Right renal pelvis (tissue), 4 donors: ENCODE measurements at places on chromosomes 7 and 10. TPM values are rescaled to one million over a fixed set of nuclear protein-coding genes. Genes with fewer than 3 reads are reported as not detected.
A peak's percentile ranks its signal among the peaks of the same experiment; 100 is the strongest.

- no peak for DNase-seq
Measured at GRCh38 chr7:138204982-138205298, 128.7 kb downstream of the AKR1D1 start.

GRCh38 chr7:44145969-44146911, 5.1 kb upstream of the MYL7 start:
- DNase-seq = no peak

DNA sequence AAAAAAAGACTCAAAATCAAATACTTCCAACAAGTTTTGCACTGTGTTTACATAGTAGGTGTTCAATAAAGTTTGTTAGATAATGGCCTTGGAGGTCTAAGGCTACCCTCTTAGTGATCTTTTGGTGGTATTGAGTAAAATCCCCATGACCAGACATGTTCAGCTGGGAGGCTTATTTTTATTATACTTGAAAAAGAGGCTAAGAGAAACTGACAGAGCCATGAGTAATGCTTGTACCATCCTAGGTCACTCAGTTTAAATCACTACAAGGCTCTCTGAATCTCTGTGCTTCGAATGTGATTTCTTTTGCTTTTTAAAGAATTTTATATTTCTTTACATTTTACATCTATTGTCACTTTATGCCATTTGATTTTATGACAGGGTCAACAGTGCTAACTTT, 90.5 kb downstream of the TWIST1 start:
- no peak for DNase-seq

DNA sequence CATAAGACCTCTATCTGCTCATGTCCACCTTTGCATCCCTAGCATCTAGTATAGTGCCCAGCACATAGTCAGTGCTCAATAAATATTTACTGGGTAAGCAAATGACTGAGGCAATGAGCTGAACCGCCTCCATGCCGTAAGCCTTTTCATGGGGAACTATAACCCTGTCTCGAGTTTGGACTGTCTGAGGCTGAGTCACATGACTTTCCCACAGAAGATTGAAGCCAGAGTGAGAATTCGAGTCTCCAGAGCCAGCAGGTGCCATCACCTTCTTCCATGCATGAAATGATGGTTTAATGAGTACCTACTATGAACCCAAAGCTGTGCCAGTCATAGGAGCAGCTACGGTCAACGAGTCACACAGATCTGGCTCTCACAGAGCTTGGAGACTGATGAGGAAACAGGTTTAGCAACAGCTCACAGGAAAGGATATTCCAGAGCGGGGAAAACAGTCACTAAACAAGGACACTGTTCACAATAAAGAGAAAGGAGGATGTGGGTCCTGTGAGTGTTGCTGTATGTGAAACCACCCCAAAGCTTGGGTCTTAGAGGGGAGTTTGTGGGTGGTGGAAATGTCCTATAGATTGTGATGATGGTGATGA, 75.2 kb downstream of the TEX36 start:
- no peak for DNase-seq

DNA sequence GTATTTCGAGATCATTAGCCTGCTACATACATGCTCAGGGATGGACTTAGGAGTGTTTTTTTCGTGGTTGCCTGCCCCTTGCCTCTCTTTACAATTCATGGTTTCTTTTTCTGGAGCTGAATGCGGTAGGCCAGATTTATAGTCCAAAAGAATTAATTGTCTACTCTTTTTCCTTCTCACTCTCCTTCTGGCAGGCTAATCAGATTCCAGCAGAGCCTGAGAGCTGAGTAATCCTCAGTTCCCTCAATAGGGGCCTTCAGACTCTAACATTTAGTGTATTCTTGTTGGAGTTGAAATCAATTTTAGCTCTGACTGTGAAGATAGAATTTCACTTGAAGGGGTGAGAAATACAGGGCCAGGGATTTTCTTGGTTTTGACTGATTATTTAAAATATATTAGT, 16.4 kb downstream of the SORCS3 start:
- no peak for DNase-seq

DNA sequence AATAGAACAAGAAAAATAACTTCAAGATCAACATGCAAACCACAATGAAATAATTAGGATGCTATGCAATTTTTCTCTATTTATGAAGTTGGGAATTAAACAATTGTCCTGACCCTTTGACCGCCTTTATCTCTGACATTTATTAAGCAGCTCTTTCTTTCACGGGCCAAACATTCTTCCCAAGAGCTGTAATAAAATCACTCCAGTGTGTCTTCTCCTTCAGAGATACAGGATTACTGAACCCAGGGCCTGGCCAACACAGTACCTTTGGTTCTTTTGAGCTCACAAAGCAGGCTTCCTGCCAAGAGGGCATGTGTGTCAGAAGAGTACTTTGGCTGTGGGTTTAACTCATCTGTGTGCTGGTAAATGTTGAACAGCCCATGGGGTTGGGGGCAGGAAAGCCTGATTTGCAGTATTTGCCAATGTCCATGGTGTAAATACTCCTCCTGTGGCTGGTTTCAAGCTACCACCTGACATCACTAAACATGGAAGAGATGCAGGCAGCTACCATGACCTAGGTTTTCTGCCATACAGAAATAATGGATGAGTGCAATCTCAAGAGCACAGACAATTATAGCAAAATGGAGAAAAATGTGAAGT, 121.7 kb downstream of the FANK1 start:
- DNase-seq = no peak

DNA sequence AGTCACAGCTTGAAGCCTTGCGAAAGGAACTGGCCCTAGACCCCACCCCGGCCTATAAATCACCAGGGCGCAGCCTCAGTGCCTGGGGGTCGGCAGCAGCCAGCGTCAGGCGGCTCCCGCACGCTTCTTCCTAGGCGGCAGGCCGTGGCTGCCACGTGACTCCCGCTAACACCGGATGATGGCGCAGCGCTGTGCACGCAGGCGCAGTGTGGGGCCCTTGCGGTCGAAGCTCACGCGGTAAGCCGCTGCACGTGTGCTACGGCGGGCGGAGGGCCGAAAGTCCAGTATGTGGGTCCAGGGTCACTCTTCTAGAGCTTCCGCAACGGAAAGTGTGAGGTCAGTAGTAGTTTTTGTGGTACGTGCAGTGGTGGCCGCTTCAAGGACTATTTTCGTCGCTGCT, at the start of gene STK31:
Gene STK31, plus strand, starts transcription at position 220 of the 400 bp plus-strand sequence. Its CDS starts 67 bp downstream, at position 287.
- no peak for DNase-seq

DNA sequence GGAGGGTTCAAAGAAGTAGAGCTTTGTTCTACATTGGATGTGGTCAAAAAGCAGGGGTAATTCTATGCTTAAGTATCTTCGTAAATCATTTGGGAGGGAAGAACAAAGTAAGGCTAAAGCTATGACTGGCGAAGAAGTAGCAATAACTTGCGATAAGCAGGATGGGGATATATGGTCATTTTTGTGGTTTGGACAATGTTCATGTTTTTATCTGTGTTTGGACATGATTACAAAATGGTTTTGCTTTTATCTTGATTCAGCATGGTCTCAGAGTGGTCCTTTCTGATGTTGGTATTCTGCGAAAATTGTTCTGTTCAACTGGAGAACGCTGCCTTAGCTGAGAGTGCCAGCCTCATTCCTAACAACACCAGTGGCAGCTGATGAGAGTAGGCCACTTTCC, 208.8 kb downstream of the SEMA3A start:
- no peak for DNase-seq

DNA sequence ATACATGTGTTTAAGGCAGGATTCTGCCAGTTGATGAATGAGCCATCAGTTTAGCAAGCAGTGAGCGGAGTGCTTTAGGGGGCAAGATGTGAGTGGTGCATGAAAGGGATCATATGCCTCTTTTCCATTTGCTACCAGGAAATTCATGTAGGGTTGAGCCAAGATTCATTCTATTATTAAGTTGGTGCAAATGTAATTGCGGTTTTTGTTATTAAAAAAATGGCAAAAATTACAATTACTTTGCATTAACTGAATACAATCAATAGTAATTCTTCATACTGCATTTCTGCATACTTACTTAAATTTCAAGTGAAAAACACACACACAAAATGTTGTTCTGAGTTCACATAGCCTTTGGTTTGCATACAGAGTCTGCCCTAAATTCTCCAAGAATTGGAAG, 30.1 kb upstream of the NAMPT start:
- DNase-seq = no peak

DNA sequence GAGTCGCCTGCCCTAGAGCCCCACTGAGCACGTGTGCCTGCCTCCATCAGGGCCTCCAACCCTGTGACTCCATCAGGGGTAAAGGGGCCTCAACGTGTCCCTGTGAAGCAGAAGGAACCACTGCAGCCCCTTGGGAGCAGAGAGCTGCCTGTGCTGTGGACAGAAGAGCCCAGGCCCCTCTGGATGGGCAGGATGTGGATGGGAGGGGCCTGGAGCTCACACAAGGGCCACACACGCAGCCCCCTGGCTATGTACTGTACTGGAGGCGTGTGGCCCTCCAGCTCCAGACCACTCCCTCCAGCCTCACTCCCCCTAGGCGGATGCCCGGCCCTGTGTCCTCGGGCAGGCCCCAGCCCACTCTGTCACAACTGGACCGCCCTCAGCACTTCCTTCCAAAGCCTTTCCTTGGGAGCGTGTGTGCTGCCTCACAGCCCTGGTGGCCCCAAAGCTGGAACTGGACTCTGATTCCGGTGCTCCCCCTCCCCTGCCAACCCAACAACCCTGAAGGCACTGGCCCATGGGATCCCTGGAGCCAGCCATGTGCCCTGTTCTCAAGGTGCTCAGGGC, 238.0 kb downstream of the TCERG1L start:
- no peak for DNase-seq

GRCh38 chr10:6579183-6579903, 733 bp downstream of the PRKCQ start:
- DNase-seq = no peak

DNA sequence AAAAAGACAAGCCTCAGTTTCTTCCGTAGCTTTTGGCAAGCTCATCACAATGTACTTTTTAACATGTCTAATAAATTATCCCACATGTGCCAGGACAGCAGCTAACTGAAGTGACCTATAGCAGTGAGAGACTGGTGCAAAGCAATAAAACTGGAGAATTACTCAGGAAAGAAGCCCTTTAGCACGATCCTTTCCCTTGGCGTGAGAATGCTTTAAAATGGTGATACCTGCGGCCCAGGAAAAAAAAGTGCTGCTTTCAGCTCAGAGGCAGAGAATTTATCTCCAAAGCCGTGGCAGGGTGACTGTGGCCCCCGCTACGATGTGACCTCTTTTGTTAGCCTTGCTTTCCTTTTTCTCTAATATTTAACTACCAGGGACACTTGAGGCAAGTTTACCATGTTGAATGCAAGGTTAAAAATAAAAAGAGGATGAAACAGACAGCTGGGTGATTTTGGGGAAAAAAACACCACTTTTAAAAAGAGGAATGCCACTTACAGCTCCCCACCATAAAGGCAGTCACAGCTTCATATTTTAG, 184.0 kb downstream of the FANK1 start:
- DNase-seq = no peak

DNA sequence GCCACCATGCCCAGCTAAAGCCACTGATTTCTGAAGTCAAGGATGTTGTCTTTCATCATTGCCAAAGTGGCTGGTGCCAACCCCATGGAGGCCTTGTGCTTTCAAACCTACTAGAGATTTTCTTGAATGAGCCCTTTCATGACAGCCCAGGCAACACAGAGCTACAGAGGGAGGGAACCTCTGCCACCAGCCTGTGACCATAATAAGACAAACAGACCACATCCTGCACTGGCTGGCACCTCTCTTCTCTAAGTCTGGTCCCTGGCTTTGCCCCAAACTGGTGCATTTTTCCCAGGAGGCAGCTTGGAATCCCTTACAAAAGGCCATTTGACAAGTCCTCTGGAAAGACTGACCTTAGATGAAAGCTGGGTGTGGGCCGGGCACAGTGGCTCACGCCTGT, 348.8 kb downstream of the GALNT17 start:
- DNase-seq = no peak

- DNase-seq = no peak
Measured at GRCh38 chr10:37728830-37729229, 128.6 kb downstream of the ZNF248 start.

GRCh38 chr7:39733881-39734632, 110.7 kb downstream of the RALA start:
- DNase-seq = no peak

GRCh38 chr7:151597541-151598444, 78.1 kb upstream of the RHEB start:
- DNase-seq = no peak

- DNase-seq = peak; percentile 5
Measured at GRCh38 chr7:113159746-113160339, 41.5 kb upstream of the SMIM30 start.

- no peak for DNase-seq
Measured at GRCh38 chr10:2885288-2886278, 181.8 kb upstream of the PFKP start.

DNA sequence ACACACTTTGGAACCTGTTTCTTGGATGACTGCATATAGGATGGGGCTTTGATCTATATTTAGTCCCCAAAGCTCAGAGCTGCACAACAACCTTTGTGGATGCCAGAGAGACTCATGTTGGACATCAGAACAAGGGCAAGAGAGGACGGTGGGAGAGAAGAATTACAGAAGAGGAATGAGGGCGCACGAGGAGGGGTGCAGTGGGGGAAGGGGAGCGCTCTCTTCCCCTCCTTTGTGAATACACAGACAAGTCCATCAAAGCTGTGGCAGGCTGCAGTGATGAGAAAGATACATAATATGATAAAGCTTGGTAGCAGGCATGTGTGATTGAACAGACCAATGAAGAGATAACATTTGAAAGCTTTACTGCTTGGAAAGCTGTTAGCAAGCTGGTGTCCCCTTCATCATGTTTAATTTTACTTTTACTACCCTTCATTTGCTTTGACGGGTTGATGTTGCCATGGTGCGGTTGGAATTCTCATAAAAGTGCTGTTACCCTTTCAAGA, 857.8 kb downstream of the KCNMA1 start:
- peak; percentile 15 for DNase-seq

GRCh38 chr7:7354674-7355073, 172.3 kb downstream of the C1GALT1 start:
- no peak for DNase-seq

- no peak for DNase-seq
Measured at GRCh38 chr10:18261063-18261610, 120.9 kb downstream of the CACNB2 start.

DNA sequence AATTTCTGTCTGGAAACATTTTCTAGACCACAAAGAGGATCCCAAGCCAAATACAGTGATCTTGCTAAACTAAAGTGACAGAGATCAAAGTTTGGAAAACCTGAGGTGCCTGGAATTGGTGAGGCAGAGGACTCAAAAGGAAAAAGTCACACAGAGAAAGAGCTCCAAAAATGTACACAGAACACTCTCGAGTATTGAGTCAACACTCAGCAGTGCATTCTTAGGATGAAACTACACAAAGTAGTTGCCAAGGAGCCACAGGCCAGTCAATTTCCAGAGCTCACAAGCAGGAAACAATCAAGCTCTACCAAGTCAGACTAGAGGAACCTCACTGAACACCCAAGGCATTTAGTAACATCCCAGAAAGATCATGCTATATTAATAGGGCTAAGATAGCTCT, 61.3 kb downstream of the MICU1 start:
- DNase-seq = no peak

The TSPAN13 gene
- 32.0 TPM for polyA plus RNA-seq

The TM9SF3 gene
- 237 TPM for polyA plus RNA-seq

The AKR1C2 gene
- polyA plus RNA-seq = 5.9 TPM

The NSUN5 gene
- polyA plus RNA-seq = 17.0 TPM

The PLXNA4 gene
- 13.1 TPM for polyA plus RNA-seq

The TRUB1 gene
- 41.8 TPM for polyA plus RNA-seq

The OR2A42 gene
- 1.3 TPM for polyA plus RNA-seq

The PDE6C gene
- 0.52 TPM for polyA plus RNA-seq

The VAX1 gene
- not detected for polyA plus RNA-seq

The CALML5 gene
- not detected for polyA plus RNA-seq

The BLVRA gene
- 55.4 TPM for polyA plus RNA-seq

The WIPF3 gene
- 6.0 TPM for polyA plus RNA-seq

The IMPDH1 gene
- polyA plus RNA-seq = 26.3 TPM
